Hindlimb muscle (tissue), 1 donor: ENCODE measurements at places on chromosomes 1 and 21. TPM values are rescaled to one million over a fixed set of nuclear protein-coding genes. Genes with fewer than 3 reads are reported as not detected.

WNT9A gene
- 11.3 TPM for polyA plus RNA-seq

CRNN gene
- not detected for polyA plus RNA-seq

OR10Z1 gene
- 0.10 TPM for polyA plus RNA-seq

HPCAL4 gene
- polyA plus RNA-seq: 1.8 TPM

UQCRHL gene
- polyA plus RNA-seq: 1.6 TPM

GNG4 gene
- polyA plus RNA-seq: 0.28 TPM

LEFTY2 gene
- polyA plus RNA-seq: 3.3 TPM

LRRC7 gene
- 18.9 TPM for polyA plus RNA-seq

SLC37A1 gene
- polyA plus RNA-seq: 2.5 TPM

AQP10 gene
- not detected for polyA plus RNA-seq

SPRR2B gene
- not detected for polyA plus RNA-seq

ZNF593OS gene
- polyA plus RNA-seq: 2.3 TPM

MGST3 gene
- 152 TPM for polyA plus RNA-seq

LYST gene
- polyA plus RNA-seq: 5.8 TPM

NR1I3 gene
- polyA plus RNA-seq: 1.1 TPM

MROH9 gene
- 0.09 TPM for polyA plus RNA-seq

IL24 gene
- 0.12 TPM for polyA plus RNA-seq

LAPTM5 gene
- 26.3 TPM for polyA plus RNA-seq
